Ovary (tissue), 10 donors: ENCODE measurements at places on chromosomes 5 and 9. TPM values are rescaled to one million over a fixed set of nuclear protein-coding genes. Genes with fewer than 3 reads are reported as not detected.

GRCh38 chr5:65075623-65076250 lies 307.0 kb downstream of the CWC27 start:
- H3K36me3 ChIP-seq = no peaks in the 10 kb centered on the region
- H3K27me3 ChIP-seq = no peaks in the 10 kb centered on the region
- H3K27ac ChIP-seq = no peak overlapping the region

DNA sequence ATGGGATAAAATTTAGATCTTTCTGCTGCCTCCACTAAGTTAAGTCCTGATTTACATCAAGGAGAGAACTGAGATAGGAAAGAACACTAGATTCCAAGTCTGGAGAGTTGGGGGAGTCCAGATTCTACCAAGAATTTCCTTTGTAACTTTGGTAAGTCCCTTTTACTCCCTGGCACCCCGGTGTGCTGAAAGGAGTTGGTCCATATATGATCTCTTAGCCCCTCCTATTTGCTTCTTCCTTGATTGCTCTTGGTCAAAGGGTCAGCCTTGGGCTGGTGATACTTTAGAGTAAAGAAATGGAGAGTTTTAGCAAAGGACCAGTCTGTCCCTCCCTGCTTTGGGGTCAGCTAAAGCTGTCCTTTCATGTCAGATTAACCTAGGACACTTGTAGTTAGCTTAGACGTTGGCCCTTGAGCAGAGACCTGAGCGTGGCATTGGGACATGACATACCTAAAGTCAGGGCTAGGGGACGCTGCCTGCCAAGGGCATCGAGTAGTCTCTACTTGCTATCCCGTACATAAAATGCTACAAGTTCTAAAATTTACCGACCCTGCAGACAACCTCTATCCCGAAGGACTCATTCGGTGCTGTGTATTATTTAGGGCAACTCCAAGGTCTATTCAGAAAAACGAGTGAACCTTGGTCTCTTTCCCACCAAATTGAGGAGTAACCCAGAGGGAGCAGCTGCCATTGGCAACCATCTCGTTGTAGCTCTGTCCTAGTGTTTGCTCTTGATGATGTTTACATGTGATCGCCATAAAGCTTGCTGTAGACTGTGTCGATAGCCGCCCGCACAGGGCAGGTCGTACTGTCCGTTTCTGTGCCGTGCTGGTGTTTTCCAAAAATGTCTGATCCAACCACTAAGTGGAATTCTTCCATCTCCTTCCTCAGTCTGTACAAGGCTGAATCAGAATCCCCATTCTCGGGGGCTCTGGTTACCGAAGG lies 94.4 kb downstream of the PDE6A start:
- DNase-seq = no peak
- no peaks in the 10 kb centered on the region for H3K4me1 ChIP-seq
- H3K27me3 ChIP-seq = no peaks in the 10 kb centered on the region

GRCh38 chr9:93536874-93537273 lies 39.5 kb upstream of the PHF2 start:
- no peak overlapping the region for H3K27ac ChIP-seq
- no peak for DNase-seq
- no peak overlapping the region for H3K4me3 ChIP-seq
- no peaks in the 10 kb centered on the region for H3K36me3 ChIP-seq
- H3K27me3 ChIP-seq = no peaks in the 10 kb centered on the region

GRCh38 chr5:173420108-173420507 lies 91.9 kb upstream of the STC2 start:
- DNase-seq = no peak
- H3K27me3 ChIP-seq = no peaks in the 10 kb centered on the region
- H3K4me1 ChIP-seq = no peaks in the 10 kb centered on the region

GRCh38 chr5:95668728-95669127 lies 14.1 kb downstream of the SPATA9 start:
- peak overlapping the region; percentile 63 for H3K27ac ChIP-seq
- peaks cover 11% of the 10 kb centered on the region for H3K4me1 ChIP-seq
- H3K4me3 ChIP-seq = no peak overlapping the region
- DNase-seq = no peak
- no peaks in the 10 kb centered on the region for H3K27me3 ChIP-seq
- H3K36me3 ChIP-seq = no peaks in the 10 kb centered on the region

- no peaks in the 10 kb centered on the region for H3K27me3 ChIP-seq
- H3K27ac ChIP-seq = no peak overlapping the region
- no peak overlapping the region for H3K4me3 ChIP-seq
- H3K4me1 ChIP-seq = no peaks in the 10 kb centered on the region
These were observed 7.9 kb upstream of the ACSL6 start for GRCh38 chr5:132019337-132019736.

GRCh38 chr9:124366476-124367220 lies 48.6 kb downstream of the PSMB7 start:
- no peaks in the 10 kb centered on the region for H3K4me1 ChIP-seq
- DNase-seq = no peak
- H3K27me3 ChIP-seq = no peaks in the 10 kb centered on the region
- no peaks in the 10 kb centered on the region for H3K36me3 ChIP-seq
- no peak overlapping the region for H3K4me3 ChIP-seq

DNA sequence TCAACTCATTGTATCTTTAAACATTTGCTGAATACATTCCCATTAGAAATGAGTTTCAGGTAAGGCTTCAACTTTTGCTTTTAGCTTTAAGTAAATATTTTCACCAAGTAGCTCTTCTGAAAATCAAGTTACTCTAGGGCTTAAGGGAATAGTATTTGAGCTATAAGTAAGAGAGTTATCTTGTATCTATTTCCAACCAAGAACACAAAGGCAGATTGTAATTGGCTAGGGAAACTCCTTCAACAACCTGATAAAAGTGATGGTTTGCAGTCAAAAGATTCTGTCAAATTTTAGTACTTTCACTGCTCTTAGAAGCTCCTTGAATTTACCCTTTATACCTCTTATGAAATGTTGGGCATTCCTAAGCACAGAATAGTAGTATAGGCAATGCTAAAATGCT lies 13.0 kb downstream of the ELL2 start:
- H3K27ac ChIP-seq = no peak overlapping the region
- H3K27me3 ChIP-seq = no peaks in the 10 kb centered on the region
- no peak for DNase-seq
- no peaks in the 10 kb centered on the region for H3K36me3 ChIP-seq

DNA sequence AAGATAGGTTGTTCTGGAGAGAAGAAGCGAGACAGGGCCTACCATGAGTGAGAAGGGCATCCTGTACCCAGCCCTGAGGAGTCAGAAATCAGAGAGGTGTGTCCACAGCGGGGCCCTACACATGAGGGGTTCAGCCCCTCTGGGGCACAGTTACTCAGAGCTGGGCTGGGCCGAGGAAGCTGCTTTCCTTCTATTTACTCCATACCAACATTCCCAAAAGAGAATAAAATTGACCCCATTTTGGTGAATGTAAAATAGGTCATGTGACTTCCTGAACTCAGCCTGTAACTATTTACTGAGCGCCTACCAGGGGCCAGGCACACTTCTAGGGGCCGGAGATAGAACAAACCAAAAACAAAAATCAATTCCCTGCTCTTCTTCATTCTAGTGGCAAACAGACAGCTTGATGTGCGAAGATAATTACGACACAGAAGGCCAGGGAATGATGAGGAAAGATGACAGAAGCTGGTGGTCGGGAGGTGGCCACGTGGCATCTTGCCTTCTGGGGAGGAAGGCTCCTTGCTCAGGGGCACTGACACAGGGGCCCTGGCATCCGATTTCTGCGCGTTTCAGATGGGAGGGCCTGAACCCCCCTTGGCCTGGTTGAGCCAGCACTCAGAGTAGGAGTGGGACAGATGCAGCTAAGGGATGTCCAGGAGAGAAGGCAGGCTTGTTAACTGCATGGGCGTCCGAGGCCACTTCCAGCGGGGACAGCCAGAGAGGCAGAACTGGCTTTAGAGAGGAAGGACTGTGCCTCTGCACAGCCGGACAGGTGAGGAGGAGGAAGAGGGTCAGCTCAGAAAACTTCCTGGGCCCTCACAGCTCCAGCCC lies 121.8 kb downstream of the NSG2 start:
- no peaks in the 10 kb centered on the region for H3K27me3 ChIP-seq
- no peak overlapping the region for H3K27ac ChIP-seq
- H3K36me3 ChIP-seq = no peaks in the 10 kb centered on the region
- no peak overlapping the region for H3K4me3 ChIP-seq
- DNase-seq = no peak

DNA sequence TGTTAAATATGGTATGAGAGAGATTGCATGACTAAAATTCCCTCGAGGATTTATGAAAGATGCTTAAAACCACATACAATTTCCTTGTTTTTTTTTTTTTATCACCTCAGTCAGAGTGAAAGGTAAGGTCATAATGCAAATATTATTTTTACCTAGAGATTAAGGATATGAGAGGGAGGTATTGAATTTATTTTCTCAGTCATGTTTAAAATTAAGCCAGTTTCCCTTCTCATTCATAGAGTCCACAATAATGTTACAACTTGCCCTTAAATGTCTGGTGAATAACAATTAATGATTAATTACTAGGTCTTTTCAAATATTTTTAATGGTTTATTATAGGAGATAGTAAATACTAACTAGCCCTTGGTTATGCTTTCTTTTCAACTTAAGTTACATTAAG lies 144.9 kb upstream of the HAPLN1 start:
- no peak overlapping the region for H3K27ac ChIP-seq
- no peak overlapping the region for H3K4me3 ChIP-seq
- no peaks in the 10 kb centered on the region for H3K27me3 ChIP-seq
- H3K36me3 ChIP-seq = no peaks in the 10 kb centered on the region
- no peak for DNase-seq

DNA sequence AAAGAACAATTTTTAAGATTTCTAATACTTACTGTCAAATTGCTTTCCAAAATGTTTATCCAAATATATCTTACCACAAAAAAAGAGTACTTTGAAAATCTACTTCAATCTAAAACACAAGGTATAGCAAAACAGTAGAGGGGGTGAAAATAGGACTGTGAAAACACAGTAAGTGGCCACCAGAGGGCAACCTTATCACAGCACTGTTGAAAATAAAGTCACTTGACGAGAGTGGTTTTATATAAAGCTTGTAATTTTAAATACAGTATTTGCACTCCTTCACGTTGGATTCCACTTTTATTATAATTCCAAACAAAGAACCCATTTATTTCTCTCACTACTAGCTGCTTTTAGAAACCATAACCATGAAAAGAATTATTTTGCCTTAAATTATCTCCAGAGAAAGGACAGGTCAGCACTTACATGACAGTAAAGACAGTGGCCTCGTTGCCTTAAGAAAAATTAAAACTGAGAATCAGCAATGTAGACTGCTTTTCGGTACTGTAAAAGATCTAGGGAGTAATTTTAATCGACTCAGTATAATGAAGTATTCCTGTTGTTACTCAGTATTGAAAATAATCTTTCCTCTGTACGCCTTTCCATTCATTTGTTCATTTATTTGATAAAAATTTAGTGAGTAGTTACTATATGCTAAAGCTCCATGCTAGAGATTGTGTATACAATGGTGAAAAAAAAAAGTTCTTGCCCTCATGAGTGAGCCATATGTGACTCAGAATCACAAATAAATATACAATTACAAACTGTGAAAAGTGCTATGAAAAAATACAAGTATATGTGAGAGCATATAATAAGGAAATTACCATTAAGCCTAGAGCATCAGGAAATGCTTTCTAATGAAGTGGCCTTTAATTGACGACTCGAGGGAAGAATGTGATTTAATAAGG lies 40.0 kb upstream of the CDK5RAP2 start:
- H3K36me3 ChIP-seq = no peaks in the 10 kb centered on the region
- no peak overlapping the region for H3K4me3 ChIP-seq
- DNase-seq = peak; percentile 33

GRCh38 chr5:945691-946551 lies 53.2 kb downstream of the TRIP13 start:
- no peaks in the 10 kb centered on the region for H3K36me3 ChIP-seq
- H3K4me1 ChIP-seq = peaks cover 2% of the 10 kb centered on the region
- H3K27me3 ChIP-seq = no peaks in the 10 kb centered on the region
- no peak for DNase-seq

DNA sequence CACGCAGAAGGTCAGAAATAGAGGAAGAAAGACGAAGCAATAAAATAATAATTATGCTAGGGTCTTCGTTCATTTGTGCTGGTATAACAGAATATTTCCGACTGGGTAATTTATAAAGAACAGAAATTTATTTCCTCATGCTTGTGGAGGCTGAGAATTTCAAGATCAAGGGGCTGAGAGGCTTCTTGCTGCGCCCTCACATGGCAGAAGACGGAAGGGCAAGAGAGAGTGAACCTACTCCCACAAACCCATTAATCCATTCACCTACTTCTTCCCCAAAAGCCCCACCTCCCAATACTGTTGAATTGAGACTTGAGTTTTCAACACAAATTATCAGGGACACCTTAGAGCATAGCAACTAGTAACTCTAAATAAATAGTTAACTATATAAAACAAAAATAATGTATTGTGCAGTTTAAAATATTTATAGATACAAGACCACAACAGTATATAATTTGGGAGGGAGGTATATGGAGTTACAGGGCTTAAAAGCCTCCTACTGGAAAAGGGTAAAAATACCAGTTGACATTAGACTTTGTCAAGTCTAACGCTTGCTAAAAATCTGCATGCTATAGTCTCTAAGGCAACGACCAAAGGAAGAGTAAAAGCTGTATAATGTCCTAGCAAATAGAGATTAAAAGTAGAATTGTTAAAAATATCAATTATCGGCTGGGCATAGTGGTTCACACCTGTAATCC lies 40.3 kb upstream of the NAA35 start:
- H3K4me1 ChIP-seq = no peaks in the 10 kb centered on the region
- H3K36me3 ChIP-seq = no peaks in the 10 kb centered on the region
- H3K4me3 ChIP-seq = no peak overlapping the region
- no peak overlapping the region for H3K27ac ChIP-seq
- no peak for DNase-seq
- H3K27me3 ChIP-seq = no peaks in the 10 kb centered on the region

DNA sequence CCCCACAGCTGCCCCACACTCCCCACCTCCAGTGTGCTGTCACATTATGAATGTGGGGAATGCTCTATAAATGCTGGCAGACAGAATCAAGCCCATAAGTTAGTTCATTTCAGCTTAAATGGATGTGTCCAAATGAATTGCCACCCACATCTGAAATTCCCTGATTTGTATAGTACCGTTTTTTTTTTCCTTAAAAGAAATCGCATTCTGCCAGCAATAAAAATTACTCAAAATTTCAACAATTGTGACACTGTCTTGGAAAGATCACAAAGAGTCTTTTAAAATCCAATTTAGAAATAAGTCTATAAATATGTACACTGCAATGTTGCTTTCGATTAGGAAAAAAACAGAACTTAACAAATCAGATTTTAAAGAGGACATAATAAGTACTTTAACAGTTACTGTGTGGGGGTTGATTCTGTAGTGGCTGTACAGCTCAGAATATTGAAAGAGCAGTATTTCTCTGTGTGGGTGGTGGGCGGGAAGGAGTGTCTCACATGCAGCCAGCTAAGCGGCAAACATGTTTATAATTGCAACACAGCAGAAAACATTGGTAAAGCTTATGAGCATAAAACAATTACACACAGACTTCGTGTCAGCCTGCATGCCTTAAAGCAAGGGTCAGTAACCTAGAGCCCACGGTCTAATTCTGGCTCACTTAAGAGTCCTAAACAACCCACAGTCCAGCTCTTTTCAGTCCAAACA lies 24.9 kb upstream of the CSNK1G3 start:
- H3K27me3 ChIP-seq = no peaks in the 10 kb centered on the region
- no peak overlapping the region for H3K27ac ChIP-seq

Gene RECK
- 18.5 TPM for total RNA-seq

Gene ZNF474
- total RNA-seq = 5.7 TPM

Gene AFF4
- total RNA-seq = 98.2 TPM

Gene ZNF366
- total RNA-seq = 0.92 TPM

Gene CEL
- 13.6 TPM for total RNA-seq

Gene IGFBPL1
- not detected for total RNA-seq

Gene FST
- total RNA-seq = 1.0 TPM

Gene MARCOL
- 0.20 TPM for total RNA-seq

Gene PHF24
- 1.0 TPM for total RNA-seq

Gene ITK
- total RNA-seq = 2.1 TPM

Gene HSPA9
- 180 TPM for total RNA-seq

Gene LEAP2
- total RNA-seq = 1.4 TPM
